ENCODE measurements at places on chromosomes 5 and 9.

- no peak for DNase-seq
Measured at GRCh38 chr5:59609501-59610265, 283.8 kb downstream of the PDE4D start.

DNA sequence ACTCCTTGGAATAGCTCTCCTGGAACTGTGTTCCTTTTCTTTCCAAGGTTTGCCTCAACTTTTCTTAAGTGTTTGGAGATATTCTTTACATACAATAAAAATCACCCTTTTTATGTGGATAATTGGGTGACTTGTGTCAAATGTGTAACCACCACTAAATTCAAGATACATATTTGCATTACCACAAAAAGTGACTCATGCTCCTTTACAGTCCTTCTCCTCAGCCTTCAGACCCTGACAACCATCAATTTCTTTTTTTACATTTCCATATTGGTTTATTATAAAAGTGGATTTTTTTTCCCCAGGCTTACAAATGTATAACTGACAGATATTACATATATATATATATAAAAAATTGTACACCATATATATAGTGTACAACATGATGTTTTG, 372.0 kb upstream of the KCNN2 start:
- no peak for DNase-seq

DNA sequence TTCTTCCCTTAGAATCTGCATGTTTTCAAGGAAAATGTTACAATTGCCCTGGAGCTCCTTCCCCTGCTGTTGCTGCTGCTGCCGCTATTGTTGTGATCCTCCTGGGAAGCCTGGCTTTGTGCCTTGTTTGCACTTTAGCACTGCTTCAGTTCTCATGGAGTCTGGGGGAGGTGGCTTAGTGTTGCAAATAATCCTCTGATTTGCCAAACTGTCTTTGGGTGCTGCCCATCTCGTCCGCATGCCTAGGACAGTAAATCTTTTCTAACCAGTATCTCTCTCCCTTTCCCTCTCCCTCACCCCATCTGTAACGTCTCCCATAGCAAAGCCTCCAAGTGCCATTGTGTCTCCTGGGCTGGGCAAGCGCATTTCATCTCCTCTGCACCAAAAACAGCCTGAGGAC, 30.3 kb downstream of the FAM240B start:
- no peak for DNase-seq

GRCh38 chr9:135887021-135887507, 20.3 kb downstream of the CAMSAP1 start:
- DNase-seq: no peak

- DNase-seq: no peak
Measured at GRCh38 chr5:157540124-157540523, 35.5 kb downstream of the ADAM19 start.

GRCh38 chr5:53613061-53613460, 52.6 kb downstream of the NDUFS4 start:
- DNase-seq: no peak

- no peak for DNase-seq
Measured at GRCh38 chr9:138075496-138075895, 197.9 kb downstream of the CACNA1B start.

GRCh38 chr5:141598391-141599345, 20.1 kb downstream of the DIAPH1 start:
- no peak for DNase-seq

- no peak for DNase-seq
Measured at GRCh38 chr9:976943-977837, 735 bp downstream of the DMRT3 start.

- no peak for DNase-seq
Measured at GRCh38 chr5:167653645-167654106, 637.8 kb upstream of the WWC1 start.

DNA sequence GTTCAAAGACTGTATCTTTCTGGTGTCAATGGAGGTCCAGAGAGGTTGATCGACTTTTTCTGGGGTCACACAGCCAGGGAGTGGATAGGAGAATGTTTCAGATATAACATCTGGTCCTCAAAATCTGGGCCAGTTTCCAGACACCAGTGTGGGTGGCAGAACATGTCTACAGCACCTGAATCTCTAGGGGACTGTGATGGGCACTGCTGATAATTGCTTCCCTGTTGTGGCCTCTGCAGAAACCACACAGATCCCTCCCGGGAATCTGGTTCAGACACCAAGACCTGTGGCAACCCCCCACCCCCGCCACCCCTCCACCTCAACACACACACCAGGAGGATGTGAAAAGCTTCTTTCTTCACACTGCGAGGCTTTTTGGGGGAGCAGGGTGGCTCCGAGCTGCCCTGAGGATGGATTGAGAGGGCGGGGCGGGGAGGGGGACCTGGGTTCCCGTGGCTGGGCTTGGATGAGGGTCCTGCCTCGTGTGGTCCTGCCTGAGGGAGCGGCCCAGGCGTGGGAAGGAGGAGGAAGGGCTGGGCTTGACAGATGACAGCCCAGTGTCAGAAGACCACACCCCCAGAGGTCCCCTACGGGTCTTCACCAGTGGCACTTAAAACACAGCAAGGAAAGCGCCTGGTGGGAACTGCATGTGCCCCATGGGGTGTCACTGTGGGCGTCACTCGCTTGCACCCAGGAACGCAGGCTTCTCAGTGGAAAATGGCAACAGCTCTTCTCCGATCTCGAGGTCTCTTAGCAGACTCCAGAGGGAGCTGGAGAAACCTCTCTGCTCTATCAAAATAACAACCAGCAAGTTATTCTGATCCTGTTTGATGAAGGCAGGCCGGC, 55.2 kb downstream of the TRIP13 start:
- DNase-seq: no peak

DNA sequence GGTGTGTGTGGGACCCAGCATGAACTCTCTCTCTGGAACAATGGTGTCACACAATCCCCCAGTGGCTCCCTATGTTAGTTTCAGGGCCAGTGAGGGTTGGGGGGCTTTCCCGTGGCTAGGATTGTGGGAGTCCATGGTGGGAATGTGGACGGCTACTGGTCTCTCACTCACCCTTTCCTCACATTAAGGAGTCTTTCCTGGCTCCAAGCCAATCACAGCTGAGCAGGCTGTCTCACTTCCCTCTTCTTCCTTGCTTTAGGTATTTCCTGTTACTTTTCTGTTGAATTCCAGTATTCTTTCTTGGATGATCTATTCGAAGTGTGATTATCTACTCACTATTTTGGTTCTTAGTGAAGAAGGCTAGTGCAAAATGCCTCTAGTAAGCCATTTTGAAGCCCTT, 324.4 kb upstream of the MPDZ start:
- DNase-seq: no peak

DNA sequence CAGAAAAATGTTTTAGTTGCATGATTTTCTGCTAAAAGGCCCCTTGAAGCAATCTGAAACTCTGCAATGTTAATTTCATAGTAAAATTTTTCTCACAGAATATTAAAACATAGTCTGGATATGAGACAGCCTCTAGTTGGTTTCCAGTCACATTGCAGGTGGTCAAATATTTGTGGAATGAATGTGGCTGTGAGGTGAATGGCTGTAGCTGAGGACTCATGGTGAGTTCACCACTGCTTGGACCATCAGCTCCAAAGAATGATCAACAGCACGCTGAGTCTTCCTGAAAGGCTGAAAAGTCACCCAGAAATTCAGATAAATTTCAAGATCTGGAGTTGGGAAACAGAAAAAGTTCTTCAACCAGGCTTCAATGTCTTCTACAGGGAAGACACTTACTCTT, 79.8 kb downstream of the MAT2B start:
- no peak for DNase-seq

GRCh38 chr9:99092643-99093491, 12.0 kb upstream of the TGFBR1 start:
- DNase-seq: no peak

DNA sequence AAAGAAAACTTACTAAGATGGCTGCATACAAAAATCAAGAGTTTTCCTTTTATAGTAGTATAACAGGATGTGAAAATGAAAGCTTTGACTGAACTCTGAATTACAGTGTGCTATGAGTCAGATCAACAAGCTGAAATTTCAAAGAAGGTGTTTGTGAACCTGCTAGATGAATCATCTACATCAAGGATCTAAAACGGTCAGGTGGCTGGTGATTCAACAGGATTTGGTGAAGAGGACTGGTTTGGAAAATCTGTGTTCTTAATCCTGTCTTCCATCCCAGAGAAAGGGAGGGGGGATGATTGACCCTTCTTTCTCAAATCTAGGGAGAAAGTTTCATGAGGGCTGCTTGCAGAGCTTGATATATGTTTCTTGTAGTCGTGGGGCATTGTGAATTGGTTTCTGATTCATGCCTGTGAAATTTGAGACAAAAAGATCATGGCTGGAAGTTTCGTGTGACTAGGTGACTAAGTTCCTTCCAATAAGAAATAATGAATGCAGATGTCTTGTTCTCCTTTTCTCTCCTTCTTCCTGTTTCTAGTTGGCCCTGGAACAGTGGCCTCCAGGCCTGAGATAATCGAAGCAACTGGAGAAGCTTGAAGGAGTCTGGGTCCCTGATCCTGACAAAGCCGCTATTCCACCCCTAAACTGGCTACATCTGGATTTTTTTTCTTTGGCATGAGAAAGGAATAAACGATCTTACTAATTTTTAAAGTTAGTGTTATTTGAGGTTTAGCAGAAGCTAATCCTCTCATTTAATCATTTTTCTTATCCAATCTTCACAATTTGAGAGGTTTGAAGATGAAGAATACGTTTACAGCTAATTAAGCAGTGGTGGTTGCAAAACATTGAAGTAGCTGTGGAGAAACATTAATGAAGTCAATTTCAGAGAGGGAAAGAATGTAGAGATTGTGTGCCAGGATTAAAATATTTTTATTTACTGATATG, 67.2 kb downstream of the MRPS30 start:
- DNase-seq: no peak

GRCh38 chr9:87322840-87323635, 174.6 kb upstream of the DAPK1 start:
- DNase-seq: no peak

DNA sequence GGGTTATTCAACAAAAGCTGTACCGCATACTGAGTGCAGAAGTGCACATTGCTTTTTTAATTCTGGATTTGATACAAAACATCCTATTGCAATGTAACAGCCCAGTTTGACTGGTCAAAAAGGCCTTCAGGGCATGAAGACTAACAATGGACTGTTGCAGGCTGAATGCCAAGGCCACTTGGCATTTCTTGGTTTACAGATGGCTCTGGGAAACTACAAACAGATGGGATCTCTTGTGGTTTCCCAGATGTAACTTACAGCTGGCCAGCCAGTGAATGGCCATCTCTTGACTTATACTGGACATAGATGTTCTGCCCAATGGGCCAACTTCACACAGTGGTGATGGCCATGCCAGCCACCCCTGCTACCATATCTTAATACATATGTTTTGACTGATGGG, 36.8 kb downstream of the UGT3A2 start:
- no peak for DNase-seq

- no peak for DNase-seq
Measured at GRCh38 chr9:123834889-123835562, 94.9 kb downstream of the DENND1A start.

- no peak for DNase-seq
Measured at GRCh38 chr9:87894998-87895625, 12.4 kb downstream of the SPATA31E1 start.

GRCh38 chr5:176527246-176528222, 9.7 kb downstream of the RNF44 start:
- DNase-seq: no peak

DNA sequence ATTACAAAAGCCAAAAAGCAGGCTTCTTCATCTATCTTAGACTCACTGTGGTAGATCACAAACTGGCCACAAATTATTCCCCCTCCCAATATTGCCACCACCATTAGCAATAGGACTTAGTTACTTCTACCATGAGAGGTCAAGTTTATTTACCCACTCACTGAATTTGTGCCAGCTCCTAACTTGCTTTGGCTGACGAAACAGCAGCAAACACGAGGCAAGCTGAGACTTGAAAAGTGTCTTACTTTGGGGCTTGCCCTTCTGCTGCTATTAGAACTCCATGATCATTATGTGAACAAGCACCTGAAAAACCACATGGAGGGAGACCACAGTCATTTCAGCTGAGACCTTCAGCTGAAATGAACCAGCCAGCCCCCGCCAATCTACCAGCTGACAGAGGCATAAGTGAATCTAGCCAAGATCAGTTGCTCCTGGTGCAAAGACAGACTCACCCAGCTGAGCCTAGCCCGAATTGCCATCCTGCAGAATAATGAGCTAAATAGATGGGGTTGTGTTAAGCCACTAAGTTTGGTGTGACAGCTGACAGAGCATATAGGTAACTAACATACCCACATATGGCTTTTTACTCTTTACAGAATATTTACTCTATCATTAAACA, 5.7 kb downstream of the WDR41 start:
- no peak for DNase-seq

DNA sequence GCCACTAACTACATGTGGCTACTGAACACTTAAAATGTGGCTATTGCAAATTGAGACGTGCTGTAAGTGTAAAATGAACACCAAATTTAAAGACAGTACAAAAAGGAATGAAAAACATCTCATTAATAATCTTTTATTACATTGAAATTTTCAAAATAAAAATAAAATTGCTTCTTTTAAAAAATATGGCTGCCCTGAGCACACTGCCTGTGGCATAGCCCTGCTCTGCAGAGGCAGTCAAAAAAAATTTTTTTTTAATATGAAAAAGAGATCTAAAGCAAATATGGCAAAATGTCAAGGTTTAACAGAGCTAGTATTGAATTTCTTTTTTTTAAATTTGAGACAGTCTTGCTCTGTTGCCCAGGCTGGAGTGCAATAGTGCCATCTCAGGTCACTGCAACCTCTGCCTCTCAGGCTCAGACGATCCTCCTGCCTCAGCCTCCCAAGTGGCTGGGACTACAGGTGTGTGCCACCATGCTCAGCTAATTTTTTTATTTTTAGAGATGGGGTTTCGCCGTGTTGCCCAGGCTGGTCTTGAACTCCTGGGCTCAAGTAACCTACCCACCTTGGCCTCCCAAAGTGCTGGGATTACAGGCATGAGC, 25.6 kb downstream of the CARNMT1 start:
- no peak for DNase-seq

DNA sequence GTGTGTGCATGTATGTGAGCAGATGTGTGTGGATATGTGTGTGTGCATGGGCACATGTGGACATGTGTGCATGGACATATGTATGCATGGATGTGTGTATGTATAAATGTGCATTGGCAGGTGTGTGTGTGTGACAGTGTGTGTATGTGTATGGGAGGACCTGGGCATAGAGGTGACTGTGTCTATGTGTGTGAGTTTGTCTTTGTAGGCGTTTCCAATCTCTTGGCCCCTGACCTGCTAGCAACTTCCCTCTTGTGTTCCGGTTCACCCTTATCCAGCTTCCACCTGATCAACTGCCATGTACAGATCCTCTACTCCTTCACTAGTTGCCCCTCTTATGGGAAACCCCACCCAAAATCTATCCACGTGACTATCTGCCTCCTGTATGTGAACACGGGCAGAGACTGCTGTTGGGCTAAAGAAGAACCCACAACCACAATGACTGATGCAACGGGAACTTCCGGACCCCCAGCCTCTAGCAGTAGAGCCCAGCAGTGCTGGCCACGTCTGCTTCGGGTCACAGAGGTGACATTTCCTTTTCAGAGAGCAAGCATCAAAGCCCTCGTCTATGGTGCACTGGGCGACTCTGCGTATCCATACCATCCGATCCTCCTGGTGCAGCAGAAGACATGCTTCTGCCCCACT, 24.9 kb upstream of the GADD45G start:
- no peak for DNase-seq
